ENCODE measurements at places on chromosomes 3 and 15.
A peak's percentile ranks its signal among the peaks of the same experiment; 100 is the strongest.

GRCh38 chr3:156576651-156577348, 21.9 kb upstream of the SSR3 start:
- no peak for DNase-seq

DNA sequence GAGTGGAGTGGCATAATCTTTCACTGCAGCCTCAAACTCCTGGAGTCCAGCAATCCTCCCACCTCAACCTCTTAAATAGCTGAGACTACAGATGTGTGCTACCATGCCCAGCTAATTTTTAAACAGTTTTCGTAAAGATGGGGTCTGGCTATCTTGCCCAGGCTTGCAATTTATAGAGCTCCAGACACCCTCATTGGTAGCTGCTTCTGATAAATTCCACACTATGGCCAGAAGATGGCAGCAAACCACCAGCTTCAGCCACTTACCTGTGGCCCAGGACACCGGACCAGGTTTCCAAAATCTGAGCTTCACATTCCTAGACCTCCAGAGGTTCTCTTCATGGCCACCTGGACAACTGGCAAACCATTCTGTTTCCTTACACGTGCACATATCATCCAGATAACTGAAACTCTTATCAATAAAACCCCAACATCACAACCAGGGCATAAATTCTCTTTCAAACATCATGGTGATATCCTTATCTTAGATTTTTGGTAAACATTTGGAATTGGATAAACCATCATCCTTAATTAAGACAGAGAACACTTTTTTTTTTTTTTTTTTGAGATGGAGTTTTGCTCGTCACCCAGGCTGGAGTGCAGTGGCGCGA, 28.9 kb downstream of the FBXW12 start:
- peak; percentile 79 for DNase-seq

DNA sequence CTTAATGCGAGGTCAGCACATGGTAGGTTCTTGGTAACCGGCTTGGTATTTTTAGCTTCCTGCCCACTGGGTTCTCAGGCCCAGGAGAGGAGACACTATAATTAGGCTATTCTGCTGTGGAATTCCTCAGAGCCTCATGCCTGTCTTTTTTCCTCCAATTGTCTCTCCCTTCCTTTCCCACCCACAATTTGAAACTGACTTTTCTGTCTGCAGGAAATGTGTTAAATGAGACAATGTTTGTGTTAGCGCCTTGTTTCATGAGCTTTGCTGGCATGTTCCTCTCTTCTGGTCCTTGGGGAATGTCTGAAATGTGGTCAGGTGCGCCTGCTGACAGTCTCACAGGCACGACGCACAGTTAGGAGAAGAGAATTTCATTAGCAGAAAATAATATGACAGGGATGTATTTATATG, 223.6 kb upstream of the CTNNB1 start:
- no peak for DNase-seq

- DNase-seq, result no peak
Measured at GRCh38 chr3:56111606-56112304, 356.5 kb downstream of the ERC2 start.

- DNase-seq, result no peak
Measured at GRCh38 chr3:9023226-9023590, 59.9 kb upstream of the RAD18 start.

DNA sequence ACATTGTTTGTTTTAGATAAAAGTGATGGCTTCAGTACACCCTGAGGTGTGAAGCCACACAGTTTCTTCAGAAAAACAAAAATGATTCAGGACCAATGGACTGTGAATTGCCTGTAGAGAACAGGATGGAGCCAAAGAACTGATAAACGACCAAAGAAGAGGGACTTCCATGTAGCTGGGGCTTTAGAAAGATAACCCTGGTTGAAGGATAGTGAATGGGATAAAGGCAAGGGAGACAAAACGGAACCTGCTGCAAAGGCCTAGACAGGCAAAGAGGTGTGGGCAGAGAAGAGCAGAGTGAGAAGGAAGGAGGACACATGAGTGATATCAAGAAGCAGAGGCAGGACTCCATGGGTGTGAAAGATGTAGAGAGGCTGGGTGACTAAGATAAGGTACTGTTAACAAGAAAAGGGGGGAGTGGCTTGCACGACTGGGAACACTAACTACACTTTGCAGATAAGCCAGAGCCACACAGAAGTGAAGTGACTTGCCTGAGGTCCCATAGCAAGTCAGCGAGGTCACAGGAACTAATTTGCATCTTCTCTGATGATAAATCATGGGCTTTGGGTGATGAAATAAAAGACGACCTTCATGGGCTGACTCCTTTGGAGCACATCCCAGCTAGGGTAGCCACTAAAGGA, 44.3 kb downstream of the RAB6B start:
- DNase-seq, result no peak

DNA sequence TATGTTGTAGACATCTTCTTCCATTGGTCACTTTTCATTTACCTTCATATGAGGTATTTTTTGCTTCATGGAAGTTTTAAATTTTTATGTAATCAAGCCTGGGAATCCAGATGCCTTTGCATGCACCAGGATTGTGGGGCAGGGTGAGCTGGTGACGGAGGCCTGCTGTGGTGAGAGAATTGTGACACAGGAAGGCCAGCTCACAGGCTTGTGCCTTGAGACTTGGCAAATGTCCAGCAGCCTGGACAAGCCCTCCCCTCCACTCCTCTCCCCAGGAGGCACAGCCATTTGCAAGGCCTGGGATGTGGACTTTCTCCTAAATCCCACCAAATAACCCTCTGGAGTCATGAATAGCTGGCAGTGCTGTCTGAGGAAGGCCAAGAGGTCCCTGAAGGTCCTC, 67.4 kb downstream of the RHCG start:
- no peak for DNase-seq

GRCh38 chr15:79101866-79102581, 11.4 kb upstream of the RASGRF1 start:
- no peak for DNase-seq

- DNase-seq, result no peak
Measured at GRCh38 chr3:132803889-132804288, 81.7 kb upstream of the NPHP3 start.

GRCh38 chr15:25465835-25466234, 27.0 kb upstream of the UBE3A start:
- DNase-seq, result no peak

DNA sequence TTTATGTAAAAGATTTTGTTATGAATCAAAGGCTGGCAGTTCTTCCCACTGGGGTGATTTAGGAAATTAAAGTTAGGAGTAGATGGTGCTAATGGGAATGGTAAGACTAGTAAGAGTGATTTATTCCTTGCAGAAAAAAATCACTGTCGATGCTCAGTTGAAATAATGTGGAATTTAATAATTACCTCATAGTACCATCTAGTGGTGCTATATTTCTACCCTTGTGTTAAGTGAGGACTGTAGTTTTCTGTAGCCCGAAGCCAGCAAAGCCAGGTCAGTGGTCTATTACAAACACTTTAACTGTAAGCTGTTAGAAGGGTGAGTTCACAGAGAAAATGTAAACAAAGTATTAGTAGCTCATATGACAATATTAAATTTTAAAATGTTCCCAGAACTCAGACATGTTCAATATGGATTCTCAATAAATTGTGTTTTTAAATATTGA, 39.5 kb upstream of the GOLGA8J start:
- DNase-seq, result no peak

DNA sequence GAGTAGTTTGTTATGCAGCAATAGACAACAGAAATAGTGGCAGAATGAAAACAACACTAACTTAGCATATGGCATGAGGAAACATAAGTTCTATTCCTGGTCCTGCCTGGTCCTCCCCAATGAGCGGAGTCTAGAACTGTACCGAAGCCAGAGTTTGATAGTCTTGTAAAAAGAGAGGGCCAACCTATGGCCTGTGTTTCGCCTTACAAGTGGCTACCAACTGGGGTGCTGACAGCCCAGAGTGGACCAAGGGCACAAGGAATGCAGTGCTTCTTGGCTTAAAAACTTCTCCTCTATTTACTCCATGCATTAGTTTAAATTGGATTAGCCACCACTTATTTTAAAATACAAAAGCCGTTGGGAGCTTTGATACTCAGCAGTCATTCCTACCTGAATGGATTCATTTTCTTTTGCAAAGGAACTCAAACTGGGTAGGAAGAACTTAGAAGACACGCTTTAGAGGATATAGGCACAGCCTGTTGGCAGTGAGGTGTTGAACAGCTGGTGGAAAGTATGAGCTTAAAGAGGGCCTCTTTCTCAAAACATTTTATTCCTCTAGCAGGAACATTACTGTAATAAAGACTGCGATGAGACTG, 302.9 kb downstream of the PLCL2 start:
- DNase-seq, result no peak

DNA sequence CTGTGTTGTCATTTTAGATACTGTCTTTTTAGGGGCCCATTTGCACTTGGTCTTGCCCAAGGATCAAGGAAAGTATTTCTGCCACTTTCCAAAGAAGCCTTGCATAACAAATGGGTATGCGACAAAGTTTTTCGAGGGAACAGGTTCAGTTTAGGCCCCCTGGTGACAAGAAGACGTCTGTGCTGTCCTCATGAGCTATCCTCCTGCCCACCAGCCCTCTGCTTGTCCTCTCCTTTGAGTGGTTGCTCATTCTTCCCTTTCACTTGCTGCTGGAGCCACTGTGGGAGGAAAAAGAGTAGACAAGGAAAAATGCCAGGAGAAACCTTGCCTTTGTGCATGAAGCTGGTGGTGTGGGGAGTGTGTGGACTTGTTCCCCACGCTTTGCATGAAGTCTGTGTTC, 171.9 kb downstream of the CACNA2D3 start:
- no peak for DNase-seq

GRCh38 chr3:37535526-37536432, 325.9 kb upstream of the CTDSPL start:
- DNase-seq, result no peak

DNA sequence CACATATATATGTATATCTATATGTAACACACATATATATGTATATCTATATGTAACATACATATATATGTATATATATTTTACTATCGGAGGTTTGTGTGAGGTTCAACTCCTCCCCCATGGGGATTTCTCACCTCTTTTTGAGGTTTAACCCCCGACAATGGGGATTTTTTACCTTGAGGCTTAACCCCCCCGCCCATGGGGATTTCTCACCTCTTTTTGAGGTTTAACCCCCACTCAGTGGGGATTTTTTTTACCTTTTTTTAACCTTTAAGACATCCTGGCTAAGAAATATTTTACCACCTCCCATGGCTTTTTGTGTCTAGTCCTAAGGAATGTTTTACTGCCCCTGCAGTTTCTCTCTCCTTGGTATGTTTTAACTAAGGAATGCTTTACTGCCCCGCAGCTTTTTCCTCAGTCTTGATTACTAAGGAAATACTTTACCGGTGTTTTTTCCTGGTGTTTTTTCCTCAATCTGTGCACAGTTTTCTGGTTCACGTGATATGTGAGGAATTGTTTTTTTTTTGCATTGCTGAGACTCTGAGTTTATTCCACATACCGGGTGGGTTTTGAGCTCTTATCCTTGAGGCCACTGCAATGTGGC, 185.2 kb downstream of the KLF13 start:
- no peak for DNase-seq

DNA sequence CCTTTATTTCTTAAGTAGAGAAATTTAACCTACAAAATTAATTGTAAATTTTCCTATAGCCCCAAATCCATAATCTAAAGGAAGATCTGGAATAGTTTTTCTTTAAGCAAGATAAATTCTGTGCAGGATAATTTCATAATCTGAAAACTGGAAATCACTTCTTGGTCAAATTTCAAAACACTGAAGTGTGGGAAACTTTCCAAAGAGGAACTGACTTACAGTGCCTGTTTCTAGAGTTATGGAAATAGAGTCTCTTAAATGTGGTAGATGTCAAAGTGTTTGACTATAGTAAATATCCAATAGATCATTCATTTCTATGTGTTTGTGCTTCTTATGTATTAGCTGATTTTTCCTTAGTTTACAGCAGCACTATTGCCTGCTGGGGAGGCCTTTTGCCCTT, 1.6 kb upstream of the P2RY13 start:
- DNase-seq, result no peak

DNA sequence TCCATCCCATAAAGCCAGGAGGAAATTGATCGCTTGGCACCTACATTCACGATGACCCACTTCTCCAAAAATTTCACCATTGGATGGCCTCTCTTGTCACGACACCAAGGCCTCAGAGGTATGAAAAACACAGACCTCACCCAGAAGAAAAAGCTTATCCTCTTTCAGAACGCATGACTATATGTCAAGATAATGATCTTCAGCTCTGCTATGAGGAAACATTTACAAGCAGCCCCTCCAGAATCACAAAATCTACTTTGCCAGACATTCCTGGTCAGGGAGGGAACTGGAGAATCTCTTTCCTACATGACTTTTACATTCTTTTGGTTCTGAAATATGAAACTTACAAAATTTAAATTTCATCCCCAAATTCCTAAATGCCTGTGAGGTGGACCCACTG, 122.7 kb downstream of the WNT5A start:
- no peak for DNase-seq

DNA sequence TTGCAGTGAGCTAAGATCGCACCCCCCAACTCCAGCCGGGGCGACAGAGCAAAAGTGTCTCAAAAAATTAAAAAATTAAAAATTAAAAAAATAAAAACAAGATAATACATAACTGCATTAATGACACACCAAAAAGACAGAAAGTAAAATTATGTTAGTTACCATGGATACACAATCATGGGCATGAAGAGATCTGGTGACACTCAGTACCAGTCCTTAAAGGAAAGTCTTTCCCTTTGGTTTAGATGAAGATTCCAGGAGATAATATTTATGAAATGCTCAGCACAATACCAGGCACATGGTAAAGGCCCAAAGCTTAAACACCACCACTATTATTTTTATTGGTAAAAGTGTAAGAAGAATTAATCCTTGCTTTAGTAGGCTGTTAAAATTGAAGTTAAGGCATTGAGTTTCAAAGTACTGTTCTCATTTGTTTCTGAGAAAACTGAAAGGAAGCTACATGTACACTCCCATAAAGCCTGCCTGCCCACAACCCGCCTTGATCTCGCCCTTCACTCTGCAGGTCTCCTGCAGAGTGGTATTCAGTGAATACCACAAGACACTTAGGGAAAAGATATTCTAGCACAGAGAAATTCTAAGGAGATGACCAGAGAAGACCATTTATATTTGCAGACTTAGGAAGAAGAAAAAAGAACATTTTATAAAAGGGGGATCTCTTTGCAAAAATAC, 52.3 kb downstream of the SUCLG2 start:
- peak; percentile 51 for DNase-seq

GRCh38 chr3:154842536-154842935, 237.6 kb upstream of the MME start:
- DNase-seq, result no peak

GRCh38 chr3:128874481-128875180, 4.8 kb upstream of the ACAD9 start:
- DNase-seq, result no peak

- DNase-seq, result no peak
Measured at GRCh38 chr3:147945968-147946519, 536.9 kb downstream of the ZIC1 start.

DNA sequence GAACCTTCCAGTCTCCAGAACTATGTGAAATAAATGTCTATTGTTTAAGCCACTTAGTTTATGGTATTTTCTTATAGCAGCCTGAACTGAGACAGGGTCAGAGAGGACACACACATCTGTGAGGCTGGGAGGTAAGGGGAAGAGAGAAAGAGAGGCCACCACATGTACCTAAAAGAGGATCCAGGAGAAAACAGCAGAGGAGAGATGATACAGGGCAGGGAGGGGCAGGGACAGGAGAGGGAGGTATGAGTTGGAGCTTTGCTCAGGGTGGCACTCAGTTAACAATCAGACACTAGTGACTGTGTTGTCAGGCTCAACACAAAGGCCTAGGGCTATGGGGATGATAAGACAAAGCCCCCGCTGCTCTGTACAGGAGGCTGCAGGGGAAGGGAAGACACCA, 17.6 kb downstream of the KIF9 start:
- no peak for DNase-seq

GRCh38 chr15:79977431-79978054, 6.5 kb upstream of the BCL2A1 start:
- DNase-seq, result no peak

All from activated naive CD4-positive, alpha-beta T cell treated with anti-CD3 and anti-CD28 coated beads, Interleukin-2, amount 10 ng/mL, durations not matched to agents 7 days and 5 days (primary cell).